Activated CD4-positive, CD25-positive, alpha-beta regulatory T cell (primary cell): ENCODE measurements at places on chromosomes 5 and 9.

DNA sequence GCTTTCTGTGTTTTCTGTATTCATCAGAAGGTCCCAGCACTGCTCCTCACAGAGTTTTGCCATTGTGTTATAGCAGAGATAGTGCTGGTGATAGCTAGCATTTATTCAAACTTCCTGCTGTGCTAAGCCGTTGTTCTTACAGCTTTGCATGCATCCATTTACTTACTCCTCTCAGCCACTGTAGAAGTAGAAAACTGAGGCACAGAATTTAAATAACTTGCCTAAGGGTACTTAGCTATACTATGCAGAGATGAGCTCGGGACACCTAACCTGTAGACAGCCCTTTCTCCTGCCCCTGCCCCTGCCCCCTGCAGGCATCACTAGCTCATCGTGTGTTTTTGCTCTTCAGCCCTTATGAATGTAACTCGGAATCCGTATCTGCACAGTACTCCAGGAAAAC is 227.6 kb downstream of the SAXO1 start:
- DNase-seq = no peak

DNA sequence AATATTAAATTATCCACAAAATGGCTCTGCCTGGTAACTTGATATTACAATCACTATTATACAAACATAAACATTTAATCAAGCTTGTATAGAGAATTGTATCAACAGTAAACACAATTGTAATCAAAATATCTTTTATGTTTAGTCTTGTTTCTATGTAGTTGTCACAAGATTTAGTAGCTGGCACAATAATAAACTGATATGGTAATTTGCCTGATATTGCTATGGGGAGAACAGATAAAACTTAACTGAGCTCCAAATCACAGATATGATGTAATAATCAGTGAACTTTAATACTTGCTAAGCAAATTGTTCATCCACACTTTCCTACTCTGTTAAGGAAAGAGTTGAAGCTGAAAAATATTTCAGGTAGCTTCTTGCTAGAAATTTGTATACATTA is 189.8 kb downstream of the MPDZ start:
- no peak for DNase-seq

- no peak for DNase-seq
Measured at GRCh38 chr5:1852324-1852947, 30.3 kb downstream of the IRX4 start.

DNA sequence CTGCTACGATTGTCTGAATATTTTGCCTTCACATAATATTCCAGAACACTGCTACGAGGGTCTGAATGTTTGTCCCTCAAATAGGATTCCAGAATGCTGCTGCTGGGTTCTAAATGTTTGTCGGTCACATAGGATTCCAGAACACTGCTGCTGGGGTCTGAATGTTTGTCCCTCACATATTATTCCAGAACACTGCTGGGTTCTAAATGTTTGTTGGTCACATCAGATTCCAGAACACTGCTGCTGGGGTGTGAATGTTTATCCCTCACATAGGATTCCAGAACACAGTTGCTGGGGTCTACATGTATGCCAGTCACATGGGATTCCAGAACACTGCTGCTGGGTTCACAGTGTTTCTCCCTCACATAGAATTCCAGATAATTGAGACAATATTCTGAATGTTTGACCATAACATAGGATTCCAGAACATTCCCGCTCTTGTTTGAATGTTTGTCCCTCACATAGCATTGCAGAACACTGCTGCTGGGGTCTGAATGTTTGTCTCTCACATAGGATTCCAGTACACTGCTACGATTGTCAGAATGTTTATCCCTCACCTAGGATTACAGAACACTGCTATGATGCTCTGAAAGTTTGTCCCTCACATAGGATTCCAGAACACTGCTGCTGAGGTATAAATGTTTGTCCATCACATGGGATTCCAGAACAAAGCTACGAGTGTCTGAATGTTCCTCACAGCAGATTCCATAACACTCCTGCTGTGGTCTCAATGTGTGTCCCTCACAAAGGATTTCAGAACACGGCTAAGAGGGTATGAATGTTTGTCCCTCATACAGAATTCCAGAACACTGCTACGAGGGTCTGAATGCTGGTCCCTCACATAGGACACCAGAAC is 201.8 kb downstream of the FOXD4L6 start:
- DNase-seq = no peak

GRCh38 chr9:86705490-86705889 is 241.8 kb downstream of the GAS1 start:
- no peak for DNase-seq

DNA sequence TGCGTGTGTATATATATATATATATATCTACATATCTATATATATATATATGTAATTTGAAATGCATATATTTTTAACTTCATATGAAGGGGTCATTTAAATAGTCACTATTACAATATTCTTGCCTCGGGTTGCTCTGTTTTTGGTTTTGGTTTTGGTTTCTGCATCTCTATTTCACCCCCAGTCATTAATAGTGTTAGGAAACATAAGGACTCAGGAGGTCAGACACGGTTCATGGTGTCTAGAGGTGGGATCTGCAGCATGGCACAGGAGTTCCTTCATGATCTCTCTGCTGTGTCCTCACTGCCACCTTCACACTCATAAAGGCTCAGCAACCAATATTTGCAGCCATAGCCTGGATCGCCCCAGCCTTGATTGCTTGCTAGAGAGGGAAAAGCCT is 16.6 kb downstream of the C5orf58 start:
- DNase-seq = no peak

- DNase-seq = no peak
Measured at GRCh38 chr9:127805620-127806019, 2.9 kb downstream of the FPGS start.

DNA sequence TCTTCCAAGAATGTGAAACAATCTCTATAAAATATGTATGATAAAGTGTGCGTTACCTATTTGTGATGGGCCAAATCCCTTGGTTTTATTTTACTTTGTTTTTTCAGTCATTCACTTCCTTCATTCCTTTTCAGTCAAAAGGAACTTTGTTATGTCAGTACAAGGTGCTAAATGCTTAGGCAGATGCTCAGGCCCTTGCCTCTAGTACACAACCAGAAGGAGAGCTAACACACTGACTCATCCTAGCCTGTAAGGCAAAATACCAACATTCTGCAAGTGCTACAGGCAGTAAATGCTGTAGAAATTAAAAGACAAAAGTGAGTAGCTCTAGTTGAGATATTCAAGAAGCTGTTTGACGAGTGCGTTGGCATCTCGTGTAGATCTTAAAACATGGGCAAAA is 49.4 kb downstream of the TRPM6 start:
- DNase-seq = no peak

DNA sequence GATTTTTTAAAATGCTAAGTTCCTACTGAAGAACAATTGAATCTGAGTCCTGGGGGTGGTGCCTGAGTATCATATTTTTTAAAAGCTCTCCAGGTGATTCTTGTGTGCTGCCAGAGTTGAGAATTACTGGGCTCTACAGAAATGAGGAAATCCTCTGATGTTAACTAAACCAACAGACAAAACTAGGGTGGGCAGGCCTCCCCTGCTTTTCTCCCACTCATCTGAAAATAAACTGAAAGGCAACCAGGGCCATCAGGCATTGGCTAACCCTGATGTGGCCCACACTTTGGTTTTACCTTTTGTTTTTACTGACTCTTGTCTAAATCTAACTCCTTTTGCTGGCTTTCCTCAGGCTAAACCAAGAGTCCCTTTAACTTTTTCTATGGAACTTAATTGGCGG is 13.3 kb upstream of the CTNNA1 start:
- DNase-seq = no peak

DNA sequence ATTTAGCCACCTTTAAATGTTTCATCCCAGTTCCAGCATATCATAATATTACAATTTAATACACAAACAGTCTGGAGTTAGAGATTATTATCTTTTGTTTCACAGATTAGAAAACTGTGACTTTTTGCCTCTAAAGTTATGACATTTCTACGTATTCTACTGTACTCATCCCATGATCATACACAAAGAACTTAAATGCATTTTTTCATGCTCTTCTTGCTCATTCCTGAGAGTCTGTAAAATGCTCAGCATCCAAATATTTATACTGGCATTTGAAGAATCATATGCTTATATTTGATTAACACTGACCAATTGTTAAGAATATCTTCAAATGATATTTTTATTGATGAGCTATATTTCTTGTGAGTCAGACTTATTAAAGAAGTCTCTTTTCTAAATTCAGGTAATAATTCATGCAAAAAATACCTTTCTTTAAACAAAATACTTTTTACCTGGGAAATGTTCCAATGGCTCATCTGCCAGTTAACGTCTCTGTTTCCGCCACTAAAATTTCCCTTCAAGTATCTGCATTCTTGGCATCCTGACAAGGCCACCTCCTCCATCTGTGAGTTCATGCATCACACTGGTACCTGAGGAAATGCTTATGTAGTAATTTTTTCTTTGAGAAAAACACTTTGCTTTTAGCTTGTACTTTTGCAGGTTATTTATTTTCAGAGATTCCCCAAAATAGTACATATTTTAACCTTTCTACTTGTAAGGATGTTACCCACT is 139.6 kb upstream of the RASA1 start:
- DNase-seq = no peak
